ENCODE measurements at places on chromosomes 4 and X. TPM values are rescaled to one million over a fixed set of nuclear protein-coding genes. Genes with fewer than 3 reads are reported as not detected.

DNA sequence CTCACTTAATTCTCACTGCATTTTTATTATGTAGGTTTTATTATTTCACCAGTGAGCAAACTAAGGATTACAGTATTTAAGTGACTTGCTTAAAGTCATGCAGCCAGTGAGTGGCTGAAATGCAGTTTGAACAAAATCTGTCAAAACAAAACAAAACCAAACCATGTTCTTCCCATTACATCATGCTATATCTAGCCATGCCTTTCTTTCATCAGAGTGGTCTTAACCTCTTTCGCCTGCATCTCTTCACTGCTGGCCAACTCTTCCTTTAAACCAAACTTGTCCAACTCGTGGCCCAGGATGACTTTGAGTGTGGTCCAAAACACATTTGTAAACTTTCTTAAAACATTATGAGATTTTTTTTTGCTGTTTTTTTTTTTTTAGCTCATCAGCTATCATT lies 223.2 kb downstream of the PCDH7 start:
- H3K4me1 ChIP-seq = no peaks in the 10 kb centered on the region
- no peak overlapping the region for H3K4me3 ChIP-seq

GAGE1 gene
- not detected for total RNA-seq

SULT1E1 gene
- total RNA-seq = not detected

GPR173 gene
- 2.1 TPM for total RNA-seq

DCLK2 gene
- 47.5 TPM for total RNA-seq

PAGE2B gene
- not detected for total RNA-seq

- no peak for DNase-seq
- no peaks in the 10 kb centered on the region for H3K36me3 ChIP-seq
- H3K27me3 ChIP-seq = peaks cover 36% of the 10 kb centered on the region
- no peak overlapping the region for H3K27ac ChIP-seq
Observed at GRCh38 chr4:76095568-76095967, 21.1 kb downstream of the ART3 start.

- peaks cover 15% of the 10 kb centered on the region for H3K4me1 ChIP-seq
- no peaks in the 10 kb centered on the region for H3K36me3 ChIP-seq
- H3K27ac ChIP-seq = no peak overlapping the region
- no peak for DNase-seq
Observed at GRCh38 chr4:188130355-188130754, 8.9 kb upstream of the TRIML1 start.

LANCL3 gene
- total RNA-seq = not detected

GRCh38 chrX:116246261-116246660 lies 75.7 kb downstream of the AGTR2 start:
- no peak overlapping the region for H3K4me3 ChIP-seq
- no peak for DNase-seq
- H3K27me3 ChIP-seq = no peaks in the 10 kb centered on the region
- no peaks in the 10 kb centered on the region for H3K4me1 ChIP-seq
- H3K36me3 ChIP-seq = no peaks in the 10 kb centered on the region

DNA sequence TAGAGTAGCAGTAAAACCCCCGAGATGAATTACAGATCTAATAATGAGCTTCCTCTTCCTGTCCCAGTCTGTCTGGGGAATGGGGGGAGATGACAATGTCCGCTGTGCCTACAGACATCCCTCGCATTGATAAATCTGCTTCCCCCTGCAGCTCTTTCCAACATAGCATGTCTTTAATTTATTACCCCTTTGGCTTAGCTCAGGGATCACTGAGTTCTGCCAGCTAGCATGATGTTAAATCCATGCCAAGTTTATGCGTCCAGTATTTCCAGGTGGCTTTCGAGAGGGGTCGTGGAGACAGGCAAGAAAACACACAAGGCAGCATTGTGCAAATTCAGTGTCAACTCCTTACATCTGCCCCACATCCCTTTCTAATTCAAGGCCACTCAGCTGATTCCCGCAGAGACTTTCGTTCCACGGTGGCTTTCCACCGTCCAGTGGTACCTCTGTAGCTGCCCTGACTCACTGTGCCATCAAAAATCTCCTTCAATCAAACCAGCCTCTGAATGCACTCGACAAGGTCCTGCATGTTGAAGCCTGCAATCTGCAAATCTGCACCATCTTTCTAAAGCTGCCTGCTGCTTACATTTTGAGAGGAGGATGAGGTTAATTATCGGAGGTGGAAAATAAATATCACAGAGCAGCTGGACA lies 75.1 kb downstream of the MXRA5 start:
- H3K4me1 ChIP-seq = peaks cover 57% of the 10 kb centered on the region
- H3K36me3 ChIP-seq = peaks cover 17% of the 10 kb centered on the region
- H3K27me3 ChIP-seq = no peaks in the 10 kb centered on the region
- peak overlapping the region; percentile 80 for H3K4me3 ChIP-seq

DNA sequence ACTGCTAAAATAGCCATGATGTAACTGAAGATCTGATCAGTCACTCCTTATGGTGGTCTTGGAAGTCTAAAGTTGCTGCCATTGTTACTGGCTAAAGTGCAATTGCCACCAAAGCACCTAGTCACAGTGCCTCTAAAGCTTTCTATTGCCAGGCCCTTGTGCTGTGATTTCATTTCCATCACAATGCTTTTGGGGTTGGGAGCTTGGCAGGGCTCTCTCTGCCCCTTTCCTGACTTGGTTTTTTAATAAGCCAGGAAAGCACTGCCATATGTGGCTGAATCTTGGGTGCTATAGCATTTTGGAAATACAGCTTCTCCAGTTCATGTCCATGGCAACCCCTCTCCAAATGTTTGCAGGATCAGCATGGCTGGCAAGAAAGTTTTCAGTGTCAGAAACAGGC lies 1712.4 kb upstream of the TENM3 start:
- no peak overlapping the region for H3K27ac ChIP-seq
- no peaks in the 10 kb centered on the region for H3K36me3 ChIP-seq
- no peak overlapping the region for H3K4me3 ChIP-seq
- H3K27me3 ChIP-seq = no peaks in the 10 kb centered on the region

DNA sequence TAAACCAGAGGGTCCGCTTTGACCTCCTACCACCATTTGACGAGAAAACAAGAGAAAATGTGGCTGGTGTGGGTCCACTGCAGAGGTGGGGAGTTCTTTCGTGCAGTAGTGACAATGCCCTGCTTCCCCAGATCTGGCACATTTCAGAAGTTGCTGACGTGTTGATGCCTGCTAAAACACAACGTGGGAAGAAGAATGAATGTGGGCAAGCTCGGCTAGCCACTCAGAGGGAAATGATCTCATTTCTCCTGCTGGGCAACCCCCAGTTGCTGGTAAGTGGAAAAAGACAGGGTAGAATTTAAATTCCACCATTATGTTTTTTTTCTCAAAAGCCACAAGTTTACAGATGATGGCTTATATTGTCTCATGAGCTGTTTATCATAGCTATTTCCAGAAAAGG lies 77.9 kb downstream of the LUZP4 start:
- peaks cover 27% of the 10 kb centered on the region for H3K4me1 ChIP-seq
- H3K4me3 ChIP-seq = no peak overlapping the region
- H3K27me3 ChIP-seq = no peaks in the 10 kb centered on the region
- no peaks in the 10 kb centered on the region for H3K36me3 ChIP-seq
- H3K27ac ChIP-seq = peak overlapping the region; percentile 21

OCIAD1 gene
- 143 TPM for total RNA-seq

ADH5 gene
- 206 TPM for total RNA-seq

- H3K36me3 ChIP-seq = no peaks in the 10 kb centered on the region
- no peaks in the 10 kb centered on the region for H3K27me3 ChIP-seq
- peaks cover 41% of the 10 kb centered on the region for H3K4me1 ChIP-seq
- H3K4me3 ChIP-seq = no peak overlapping the region
- no peak for DNase-seq
- H3K27ac ChIP-seq = no peak overlapping the region
Observed at GRCh38 chrX:134998246-134998645, 7.5 kb downstream of the SMIM10 start.

GRCh38 chr4:57157596-57158137 lies 47.5 kb upstream of the IGFBP7 start:
- no peak overlapping the region for H3K27ac ChIP-seq
- H3K4me3 ChIP-seq = no peak overlapping the region
- peaks cover 54% of the 10 kb centered on the region for H3K4me1 ChIP-seq
- no peaks in the 10 kb centered on the region for H3K36me3 ChIP-seq
- peaks cover 5% of the 10 kb centered on the region for H3K27me3 ChIP-seq
- DNase-seq = no peak

CHRNA9 gene
- total RNA-seq = not detected

GRCh38 chrX:35699642-35700041 lies 98.5 kb upstream of the MAGEB16 start:
- H3K4me3 ChIP-seq = no peak overlapping the region
- H3K4me1 ChIP-seq = no peaks in the 10 kb centered on the region
- H3K27me3 ChIP-seq = no peaks in the 10 kb centered on the region
- no peak overlapping the region for H3K27ac ChIP-seq

- no peak overlapping the region for H3K4me3 ChIP-seq
- no peaks in the 10 kb centered on the region for H3K4me1 ChIP-seq
- DNase-seq = no peak
- H3K36me3 ChIP-seq = no peaks in the 10 kb centered on the region
- H3K27ac ChIP-seq = no peak overlapping the region
Observed at GRCh38 chrX:152614791-152615190, 22.9 kb upstream of the GABRQ start.

- H3K4me3 ChIP-seq = no peak overlapping the region
- H3K36me3 ChIP-seq = peaks cover 14% of the 10 kb centered on the region
- H3K27ac ChIP-seq = no peak overlapping the region
Observed at GRCh38 chr4:94603170-94603747, 151.5 kb downstream of the PDLIM5 start.

GRCh38 chr4:81562093-81562492 lies 90.4 kb upstream of the RASGEF1B start:
- no peak overlapping the region for H3K4me3 ChIP-seq
- no peaks in the 10 kb centered on the region for H3K4me1 ChIP-seq
- H3K27me3 ChIP-seq = no peaks in the 10 kb centered on the region
- no peaks in the 10 kb centered on the region for H3K36me3 ChIP-seq

- no peak overlapping the region for H3K27ac ChIP-seq
- H3K36me3 ChIP-seq = peaks cover 5% of the 10 kb centered on the region
- no peak overlapping the region for H3K4me3 ChIP-seq
- no peak for DNase-seq
- peaks cover 6% of the 10 kb centered on the region for H3K27me3 ChIP-seq
Observed at GRCh38 chr4:74715706-74716435, 78.5 kb downstream of the BTC start.

- no peak for DNase-seq
- H3K27ac ChIP-seq = no peak overlapping the region
- H3K36me3 ChIP-seq = no peaks in the 10 kb centered on the region
Observed at GRCh38 chr4:187000281-187000680, 276.6 kb upstream of the FAT1 start.

GRCh38 chrX:23554304-23554703 lies 113.0 kb upstream of the PRDX4 start:
- DNase-seq = peak; percentile 21
- no peaks in the 10 kb centered on the region for H3K27me3 ChIP-seq
- H3K4me3 ChIP-seq = no peak overlapping the region
- H3K4me1 ChIP-seq = no peaks in the 10 kb centered on the region
- no peak overlapping the region for H3K27ac ChIP-seq
